Foreskin melanocyte (primary cell): ENCODE measurements at places on chromosomes 2 and 18.

DNA sequence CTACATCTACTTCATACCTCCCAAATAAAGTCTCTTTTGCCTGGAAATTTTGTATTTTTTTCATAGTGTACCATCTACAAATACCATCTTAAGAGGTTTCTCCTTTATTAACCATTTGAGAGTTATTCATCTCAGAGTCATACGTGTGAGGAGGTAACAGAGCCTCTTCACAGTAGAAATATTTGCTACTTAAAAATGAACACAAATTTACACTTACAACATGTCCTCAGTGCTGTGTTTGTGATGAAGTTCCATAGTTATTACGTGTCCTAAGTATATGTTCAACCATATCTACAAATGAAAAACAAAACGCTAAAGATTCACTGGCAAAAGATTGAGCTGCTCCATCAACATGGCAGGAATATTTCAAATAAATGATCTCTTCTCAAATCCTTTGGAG, 48.5 kb upstream of the HNRNPA3 start:
- no peak for DNase-seq

DNA sequence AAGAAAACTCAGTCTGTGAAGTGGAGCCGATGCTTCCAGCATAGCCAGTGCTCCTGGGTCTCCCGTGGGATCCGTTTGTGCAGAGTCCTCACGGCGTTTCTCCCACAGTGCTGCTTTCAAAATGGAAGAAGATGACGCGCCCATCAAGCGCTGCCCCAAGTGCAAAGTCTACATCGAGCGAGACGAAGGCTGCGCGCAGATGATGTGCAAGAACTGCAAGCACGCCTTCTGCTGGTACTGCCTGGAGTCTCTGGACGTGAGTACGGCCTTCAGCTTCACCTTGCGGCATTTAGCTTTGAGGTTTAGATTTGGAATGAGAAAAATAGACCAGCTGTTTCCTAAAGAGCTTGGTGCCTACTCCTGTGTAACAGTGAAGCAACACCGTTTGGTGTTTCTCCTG, 107.0 kb downstream of the RNF144A start:
- DNase-seq: no peak

- DNase-seq: no peak
Observed at GRCh38 chr2:195337597-195337996, 319.4 kb upstream of the SLC39A10 start.

- peak; percentile 40 for DNase-seq
Observed at GRCh38 chr2:106956879-106957278, 70.9 kb upstream of the ST6GAL2 start.

- no peak for DNase-seq
Observed at GRCh38 chr2:101960819-101961337, 30.9 kb upstream of the IL1R2 start.

DNA sequence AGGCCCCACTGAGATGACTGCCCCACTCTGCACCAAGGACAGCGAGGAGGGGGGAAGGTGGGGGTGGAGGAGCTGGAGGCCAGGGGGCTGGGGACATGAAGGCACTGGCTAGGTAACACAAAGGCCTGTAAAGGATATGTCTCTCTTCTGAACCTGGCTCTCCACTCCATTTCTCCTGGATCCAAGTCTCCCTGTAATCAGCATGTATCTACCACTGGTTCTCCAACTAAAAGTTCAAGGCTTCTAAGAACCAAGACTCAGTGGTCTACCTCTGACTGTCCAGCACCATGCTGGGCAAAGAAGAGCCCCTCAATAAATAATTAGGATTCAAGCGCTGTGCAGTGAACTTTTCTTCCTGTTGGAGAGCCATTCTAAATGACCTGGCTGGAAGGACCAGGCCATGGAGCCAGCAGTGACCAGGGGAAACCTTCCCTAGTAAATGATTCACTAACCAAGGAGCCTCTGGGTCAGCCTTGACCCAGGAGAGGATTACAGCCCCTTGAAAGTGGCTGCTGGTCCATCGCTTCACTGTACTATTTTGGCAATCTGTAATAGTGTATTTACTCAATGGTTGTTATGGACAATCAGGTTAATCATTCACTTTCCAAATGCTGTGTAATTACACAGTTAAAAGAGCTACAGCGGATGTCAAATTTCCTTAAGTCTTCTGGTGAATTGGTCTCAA, 73.2 kb downstream of the BCL11A start:
- no peak for DNase-seq

- DNase-seq: peak; percentile 77
Observed at GRCh38 chr2:235605312-235606003, 111.6 kb downstream of the AGAP1 start.

- peak; percentile 42 for DNase-seq
Observed at GRCh38 chr2:86147793-86148192, 41.8 kb downstream of the PTCD3 start.

- peak; percentile 41 for DNase-seq
Observed at GRCh38 chr18:6441200-6441599, 26.5 kb upstream of the L3MBTL4 start.

GRCh38 chr2:205714058-205714776, 31.9 kb downstream of the NRP2 start:
- no peak for DNase-seq

- no peak for DNase-seq
Observed at GRCh38 chr2:28368357-28368798, 24.3 kb upstream of the FOSL2 start.

- DNase-seq: no peak
Observed at GRCh38 chr2:46803547-46803878, 112.1 kb downstream of the MCFD2 start.

DNA sequence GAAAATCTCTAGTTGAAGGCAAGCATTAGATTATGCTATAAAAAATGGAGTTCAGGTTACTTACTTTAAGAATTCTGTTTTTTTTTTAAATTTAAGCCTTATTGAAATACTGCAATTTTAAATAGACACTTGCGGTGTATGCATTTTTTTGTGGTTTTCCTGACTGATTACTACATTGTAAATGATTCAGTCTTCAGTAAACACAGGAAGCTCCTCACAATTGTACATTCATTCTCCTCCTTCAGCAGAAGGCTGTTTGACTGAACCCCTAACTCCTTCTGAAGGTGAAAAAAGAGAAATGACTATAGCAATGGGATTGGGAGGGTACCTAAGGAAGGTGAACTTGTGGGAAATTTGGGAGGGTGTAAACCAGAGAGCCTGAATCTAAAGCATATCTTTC, 136.1 kb downstream of the GCA start:
- no peak for DNase-seq

DNA sequence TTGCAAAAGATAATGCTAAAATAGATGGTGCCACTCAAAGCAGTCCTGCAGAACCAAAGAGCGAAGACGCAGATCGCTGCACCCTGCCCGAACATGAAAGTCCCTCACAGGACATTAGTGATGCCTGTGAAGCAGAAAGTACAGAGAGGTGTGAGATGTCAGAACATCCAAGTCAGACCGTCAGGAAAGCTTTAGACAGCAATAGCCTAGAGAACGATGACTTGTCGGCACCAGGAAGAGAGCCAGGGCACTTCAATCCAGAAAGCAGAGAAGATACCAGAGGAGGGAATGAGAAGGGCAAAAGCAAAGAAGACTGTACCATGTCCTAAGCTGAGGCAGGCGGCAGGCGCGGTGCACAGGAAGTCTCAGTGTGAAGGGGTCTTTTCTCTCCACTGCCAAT, 34.8 kb upstream of the RBM44 start:
- peak; percentile 32 for DNase-seq

- no peak for DNase-seq
Observed at GRCh38 chr2:160042054-160042453, 20.4 kb downstream of the PLA2R1 start.

- DNase-seq: no peak
Observed at GRCh38 chr2:234286956-234287355, 209.9 kb downstream of the ARL4C start.

GRCh38 chr2:75088791-75089190, 110.5 kb downstream of the TACR1 start:
- DNase-seq: no peak

DNA sequence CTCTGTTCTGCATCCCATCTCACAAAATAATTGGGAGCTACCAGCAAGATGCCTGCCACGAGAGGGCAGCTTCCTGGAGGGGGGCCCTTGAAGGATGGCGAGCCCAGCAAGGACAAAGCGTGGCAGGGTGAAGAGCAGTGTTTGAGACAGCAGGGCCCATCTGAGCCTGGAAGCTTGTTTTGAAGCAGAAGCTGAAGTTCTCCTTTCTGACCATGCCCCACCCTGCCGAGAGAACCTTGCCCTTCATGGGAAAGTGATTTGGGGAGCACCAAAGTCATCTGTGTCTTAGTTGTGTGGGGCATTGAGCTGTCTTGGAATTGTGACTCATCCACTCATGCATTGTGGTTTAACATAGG, 216.3 kb downstream of the BCL11A start:
- DNase-seq: no peak

DNA sequence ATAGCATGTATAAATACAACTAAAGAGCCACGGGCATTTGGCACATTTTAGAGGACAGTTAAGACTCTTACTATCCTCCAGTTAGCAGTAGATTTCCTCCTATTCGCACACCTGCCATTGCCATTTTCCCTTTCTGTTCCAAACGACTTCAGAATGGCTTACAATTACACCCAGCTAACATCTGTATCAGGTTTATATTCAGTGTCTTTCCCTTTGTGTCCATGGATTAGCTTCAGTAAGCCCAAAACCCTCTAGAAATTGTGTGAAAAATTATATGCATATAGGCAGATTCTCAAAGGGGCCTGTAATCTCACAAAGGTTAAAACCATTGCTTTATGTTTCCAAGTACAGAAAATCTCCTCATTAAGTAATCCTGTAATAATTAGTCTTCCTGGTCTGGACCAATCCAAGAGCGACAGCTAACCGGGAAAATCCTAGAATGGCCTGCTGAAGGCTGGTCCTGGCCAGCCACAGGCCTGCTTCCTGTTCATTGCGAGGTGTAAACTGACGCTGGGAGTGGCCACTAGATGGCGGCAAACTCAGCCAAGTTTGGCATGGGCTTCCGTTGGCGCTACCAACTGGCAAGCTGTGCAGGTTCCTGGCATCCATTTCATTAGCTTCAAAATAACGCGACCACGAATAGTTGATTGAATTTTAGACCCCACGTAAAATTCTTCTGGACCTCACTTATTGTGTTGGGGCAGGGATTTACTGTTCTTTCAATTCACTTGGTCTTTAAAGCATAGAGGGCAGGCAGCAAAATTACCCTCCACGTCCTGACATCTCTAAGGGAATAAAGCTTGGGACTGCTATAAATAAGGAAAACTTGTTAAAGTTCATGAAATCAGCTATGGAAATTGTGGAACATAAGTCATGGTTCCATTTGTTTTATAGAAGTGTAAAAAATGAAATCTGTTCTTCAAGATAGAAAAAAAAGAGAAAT, 17.1 kb downstream of the ARHGAP25 start:
- DNase-seq: peak; percentile 80
